ENCODE measurements at places on chromosomes 12 and 14.

DNA sequence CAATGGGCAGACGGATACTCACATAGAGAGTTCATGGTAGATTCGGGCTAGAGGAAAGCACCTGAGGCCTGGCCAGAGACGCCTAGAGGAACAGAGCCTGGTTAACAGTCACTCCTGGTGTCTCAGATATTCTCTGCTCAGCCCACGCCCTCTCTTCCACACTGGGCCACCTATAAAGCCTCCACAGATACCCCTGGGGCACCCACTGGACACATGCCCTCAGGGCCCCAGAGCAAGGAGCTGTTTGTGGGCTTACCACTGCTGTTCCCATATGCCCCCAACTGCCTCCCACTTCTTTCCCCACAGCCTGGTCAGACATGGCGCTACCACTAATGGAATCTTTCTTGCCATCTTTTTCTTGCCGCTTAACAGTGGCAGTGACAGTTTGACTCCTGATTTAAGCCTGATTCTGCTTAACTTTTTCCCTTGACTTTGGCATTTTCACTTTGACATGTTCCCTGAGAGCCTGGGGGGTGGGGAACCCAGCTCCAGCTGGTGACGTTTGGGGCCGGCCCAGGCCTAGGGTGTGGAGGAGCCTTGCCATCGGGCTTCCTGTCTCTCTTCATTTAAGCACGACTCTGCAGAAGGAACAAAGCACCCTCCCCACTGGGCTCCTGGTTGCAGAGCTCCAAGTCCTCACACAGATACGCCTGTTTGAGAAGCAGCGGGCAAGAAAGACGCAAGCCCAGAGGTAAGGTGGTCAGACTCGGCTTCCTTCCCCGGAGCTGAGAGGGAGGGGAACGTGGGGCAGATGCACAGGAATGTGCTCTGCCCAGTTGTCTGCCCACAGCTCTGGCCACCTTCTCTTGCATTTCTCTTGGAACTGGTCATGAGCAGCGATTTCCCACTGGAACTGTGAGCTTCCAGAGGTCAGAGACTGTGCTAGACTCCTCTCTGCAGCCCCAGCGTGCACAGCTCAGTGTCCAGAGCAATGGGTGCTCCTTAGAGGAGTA, at the start of gene CD4:
Gene CD4 (plus strand): TSS at position 557 of the 953 bp plus-strand sequence. CDS start 10,611 bp downstream, outside the sequence.
- DNase-seq: no peak

GRCh38 chr12:115920395-115921183, 356.9 kb downstream of the MED13L start:
- no peak for DNase-seq

GRCh38 chr14:100129161-100129589, 30.3 kb downstream of the DEGS2 start:
- DNase-seq: no peak

DNA sequence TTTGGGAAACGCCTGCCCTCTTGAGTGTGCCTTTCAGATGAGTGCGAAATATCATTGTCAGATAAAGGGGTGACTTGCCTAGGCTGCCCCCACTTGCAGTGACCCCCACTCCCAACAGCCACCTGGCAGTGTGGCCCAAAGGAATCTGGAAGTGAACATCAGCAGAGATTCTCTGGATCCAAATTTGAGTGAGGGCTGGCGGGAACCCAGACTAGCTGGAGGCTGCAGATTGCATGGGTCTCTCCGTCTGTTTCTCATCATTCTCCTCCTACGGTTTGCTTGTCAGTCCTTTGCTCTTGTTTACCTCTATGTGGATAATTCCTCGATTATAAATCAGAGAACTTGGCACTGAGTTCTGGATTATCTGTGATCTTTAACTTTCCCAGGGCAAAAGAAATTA, 280.8 kb downstream of the ZFP36L1 start:
- peak; percentile 39 for DNase-seq

GRCh38 chr14:98411154-98411553, 860.8 kb downstream of the BCL11B start:
- no peak for DNase-seq

All from retinal pigment epithelial cell (primary cell).